ENCODE measurements at places on chromosomes 5 and 9.

- DNase-seq = no peak
Measured at GRCh38 chr5:151490627-151491026, 43.2 kb downstream of the SLC36A1 start.

DNA sequence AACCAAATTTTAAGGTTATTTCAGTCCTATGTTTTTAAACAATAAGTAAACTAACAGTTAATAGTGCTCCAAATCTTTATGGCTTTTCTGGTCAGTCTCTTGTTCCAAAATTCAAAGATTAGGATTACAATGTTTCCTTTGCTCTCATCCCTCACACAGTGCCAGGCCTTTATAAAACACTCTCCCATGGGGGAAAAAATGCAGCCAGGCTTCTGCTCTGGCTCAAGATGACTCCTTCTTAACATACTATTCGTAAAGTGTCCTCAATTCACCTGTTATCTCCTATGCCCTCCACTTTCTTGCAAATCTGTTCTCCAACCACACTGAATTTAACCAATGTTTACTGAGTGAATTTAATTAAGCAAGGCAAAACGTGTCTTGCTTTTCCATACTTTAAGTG, 1.4 kb downstream of the CEP120 start:
- no peak for DNase-seq

DNA sequence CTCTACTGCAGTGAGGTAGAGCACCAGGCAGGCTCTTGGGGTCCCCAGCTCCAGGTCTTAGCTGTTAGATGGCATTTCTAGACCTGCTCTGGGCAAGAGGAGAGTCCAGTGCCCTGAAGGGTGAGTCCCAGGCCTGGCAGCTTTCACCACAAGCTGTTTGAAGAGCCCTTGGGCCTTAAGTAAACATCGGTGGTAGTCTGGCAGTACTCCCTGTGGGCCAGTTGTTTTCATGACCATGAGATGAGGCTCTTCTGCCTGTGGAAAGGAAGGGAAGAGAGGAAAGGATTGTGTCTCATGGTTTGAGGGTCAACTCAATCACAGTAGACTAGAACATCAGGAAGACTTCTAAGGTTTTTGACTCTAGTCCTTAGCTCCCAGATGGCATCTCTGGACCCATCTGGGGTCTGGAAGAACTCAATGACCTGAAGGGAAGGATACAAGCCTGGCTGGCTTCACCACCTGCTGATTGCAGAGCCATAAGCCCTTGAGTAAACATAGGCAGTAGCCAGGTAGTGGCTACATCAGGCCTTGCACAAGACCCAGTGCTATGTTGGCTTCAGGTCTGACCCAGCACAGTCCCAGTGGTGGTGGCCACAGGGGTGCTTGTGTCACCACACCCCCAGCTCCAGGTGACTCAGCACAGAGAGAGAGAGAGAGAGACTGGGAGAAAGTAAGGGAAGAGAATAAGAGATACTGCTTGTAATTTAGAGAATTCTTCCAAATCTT, 114.3 kb upstream of the PCSK5 start:
- DNase-seq = no peak

DNA sequence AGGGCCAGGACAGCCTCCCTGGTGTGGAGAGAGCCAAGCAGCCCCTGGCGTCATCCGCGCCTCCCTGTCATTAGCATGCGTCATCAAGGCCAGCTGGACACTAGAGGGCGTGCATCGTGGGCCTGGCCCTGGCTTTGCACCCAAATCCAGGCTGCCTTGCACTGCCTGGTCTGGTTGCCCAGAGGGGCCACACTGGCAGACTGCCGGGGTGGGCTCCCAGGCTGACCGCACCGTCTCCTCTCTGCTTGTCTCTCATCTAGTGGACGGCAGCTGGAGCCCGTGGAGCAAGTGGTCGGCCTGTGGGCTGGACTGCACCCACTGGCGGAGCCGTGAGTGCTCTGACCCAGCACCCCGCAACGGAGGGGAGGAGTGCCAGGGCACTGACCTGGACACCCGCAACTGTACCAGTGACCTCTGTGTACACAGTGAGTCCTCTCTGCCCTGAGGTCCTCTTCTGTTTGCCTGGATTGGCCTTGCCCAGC, 29.0 kb downstream of the HK3 start:
- no peak for DNase-seq

GRCh38 chr5:62326702-62327101, 20.7 kb downstream of the KIF2A start:
- DNase-seq = no peak

GRCh38 chr5:68239487-68239886, 23.9 kb downstream of the PIK3R1 start:
- peak; percentile 26 for DNase-seq

GRCh38 chr5:176154821-176155220, 83.4 kb upstream of the SIMC1 start:
- no peak for DNase-seq

- no peak for DNase-seq
Measured at GRCh38 chr5:150361301-150361700, 3.8 kb downstream of the TCOF1 start.

GRCh38 chr9:131167146-131167692, 41.8 kb downstream of the NUP214 start:
- DNase-seq = no peak

GRCh38 chr9:16901590-16901989, 31.1 kb upstream of the BNC2 start:
- DNase-seq = no peak

- no peak for DNase-seq
Measured at GRCh38 chr5:122073018-122073417, 5.0 kb downstream of the LOX start.

Measured in hypothalamus (tissue), 51 donors.